ENCODE measurements at places on chromosomes 5 and 9.

GRCh38 chr9:16358751-16359150 lies 511.7 kb downstream of the BNC2 start:
- no peak for DNase-seq

DNA sequence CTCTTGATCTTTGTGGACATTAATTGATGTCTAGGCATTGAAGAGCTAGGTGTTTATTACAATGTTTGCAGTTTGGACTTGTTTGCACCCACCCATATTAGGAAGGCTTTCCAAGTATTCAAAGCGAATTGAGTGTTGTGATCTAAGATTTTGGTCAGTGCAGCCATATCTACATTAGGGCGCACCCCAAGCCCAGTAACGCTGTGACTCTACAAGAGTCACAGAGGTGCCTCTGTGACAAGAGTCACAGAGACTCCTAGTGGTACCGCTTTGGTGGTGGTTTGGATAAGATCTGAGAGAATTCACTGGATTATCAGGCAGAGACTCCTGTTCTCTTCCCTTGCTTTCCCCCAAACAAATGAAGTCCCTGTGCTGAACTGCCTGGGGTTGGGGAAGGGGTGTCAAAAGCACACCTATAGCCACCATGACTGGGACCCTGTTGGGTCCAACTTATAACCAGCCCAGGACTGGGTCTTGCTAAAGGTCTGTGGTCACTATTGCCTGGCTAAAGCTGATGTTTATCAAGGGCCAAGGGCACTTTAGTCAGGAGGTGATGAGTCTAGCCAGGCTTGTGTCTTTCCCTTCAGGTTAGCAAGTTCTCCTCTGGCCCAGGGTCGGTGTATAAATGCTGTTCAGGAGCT lies 114.1 kb upstream of the RIOK2 start:
- no peak for DNase-seq

- no peak for DNase-seq
Measured at GRCh38 chr5:81268521-81269196, 32.7 kb upstream of the ZCCHC9 start.

- no peak for DNase-seq
Measured at GRCh38 chr9:2872250-2872930, 28.5 kb upstream of the PUM3 start.

- no peak for DNase-seq
Measured at GRCh38 chr5:179497636-179498340, 52.6 kb upstream of the RUFY1 start.

Measured in activated CD8-positive, alpha-beta memory T cell treated with anti-CD3 and anti-CD28 coated beads for 1 hour (primary cell).